ENCODE measurements at places on chromosomes 12 and 14.

- peak; percentile 91 for DNase-seq
Measured at GRCh38 chr12:105226219-105226618, 9.8 kb downstream of the APPL2 start.

- no peak for DNase-seq
Measured at GRCh38 chr12:8672381-8672780, 9.8 kb upstream of the MFAP5 start.

GRCh38 chr12:121318121-121318520 is 21.6 kb upstream of the CAMKK2 start:
- DNase-seq, result no peak

- peak; percentile 37 for DNase-seq
Measured at GRCh38 chr12:120677765-120678473, 9.0 kb upstream of the MLEC start.

- DNase-seq, result no peak
Measured at GRCh38 chr12:13504736-13505135, 308.2 kb downstream of the EMP1 start.

DNA sequence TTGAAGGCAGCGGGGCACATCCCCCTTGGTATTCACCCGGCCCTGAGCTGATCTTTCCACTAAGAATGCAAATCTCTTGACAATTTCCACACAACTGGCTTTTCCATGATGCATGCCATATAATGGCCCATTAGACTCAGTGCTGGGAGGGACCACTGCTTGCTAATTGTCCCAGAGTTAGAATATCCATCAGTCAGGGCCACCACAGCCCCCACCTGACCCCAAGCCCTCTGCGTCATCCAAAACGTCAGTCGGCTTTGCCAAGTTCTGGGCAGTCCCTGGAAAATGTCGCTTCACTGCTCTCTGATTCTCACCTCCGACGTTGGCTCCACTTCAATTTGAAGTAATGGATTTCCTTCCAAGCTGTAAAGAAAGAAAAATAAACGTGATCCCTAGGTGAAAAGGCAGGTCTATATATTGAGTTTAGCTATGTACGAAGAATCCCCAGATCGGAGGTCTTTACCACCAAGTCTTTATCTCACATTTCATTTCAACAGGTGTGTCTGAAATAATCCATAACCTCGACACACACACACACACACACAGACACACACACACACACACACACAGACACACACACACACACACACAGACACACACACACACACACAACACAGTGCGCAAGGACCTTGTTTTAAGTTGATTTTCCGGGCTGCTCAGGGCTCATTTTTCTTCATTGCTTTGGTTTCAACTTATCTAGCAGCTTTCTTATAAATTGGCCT is 165.5 kb upstream of the NOS1 start:
- DNase-seq, result no peak

DNA sequence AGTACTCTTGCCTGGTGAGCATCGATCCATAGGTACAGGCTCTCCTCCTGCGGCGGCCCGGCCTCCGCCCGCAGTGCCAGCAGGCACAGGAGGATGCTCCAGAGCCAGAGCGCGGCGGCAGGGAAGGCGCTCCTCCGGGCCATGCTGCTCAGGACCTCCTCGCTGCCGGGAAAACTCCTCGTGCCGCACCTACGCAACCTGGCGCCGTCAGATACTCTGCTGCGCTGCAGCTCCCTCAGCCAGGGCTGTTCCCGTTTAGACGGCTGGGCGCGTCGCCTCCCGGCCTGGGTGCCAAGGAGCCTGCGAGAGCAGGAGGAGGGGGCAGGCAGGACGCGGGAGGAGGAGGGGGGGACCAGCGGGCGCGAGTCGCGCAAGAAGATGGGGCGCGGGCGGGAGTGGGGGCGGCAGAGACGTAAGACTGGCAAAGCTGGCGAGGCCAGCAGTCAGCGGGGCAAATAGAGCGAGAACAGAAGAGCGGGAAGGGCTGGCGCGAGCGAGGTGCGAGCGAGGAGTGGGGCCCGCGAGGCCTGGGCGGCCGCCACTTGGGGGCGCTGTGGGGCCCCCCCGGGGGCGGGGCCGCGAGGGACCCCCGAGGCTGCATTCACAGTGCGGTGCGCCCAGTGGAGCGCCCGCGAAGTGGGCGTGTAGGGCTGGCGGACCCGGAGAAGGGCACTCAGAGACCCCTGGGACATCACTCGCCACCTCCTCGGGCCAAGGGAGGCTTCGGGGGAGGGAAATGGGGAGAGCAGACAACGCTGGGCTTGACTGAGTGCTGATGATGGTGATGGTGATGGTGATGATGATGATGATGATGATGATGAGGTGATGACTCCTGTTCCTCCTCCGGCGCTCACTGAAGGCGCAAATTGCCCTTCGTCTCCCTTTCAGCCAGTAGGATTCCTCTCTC is at the start of gene WIF1:
Gene WIF1 (minus strand): TSS at position 257 of the 907 bp plus-strand sequence. CDS start 114 bp downstream, at position 143.
- DNase-seq, result peak; percentile 52

DNA sequence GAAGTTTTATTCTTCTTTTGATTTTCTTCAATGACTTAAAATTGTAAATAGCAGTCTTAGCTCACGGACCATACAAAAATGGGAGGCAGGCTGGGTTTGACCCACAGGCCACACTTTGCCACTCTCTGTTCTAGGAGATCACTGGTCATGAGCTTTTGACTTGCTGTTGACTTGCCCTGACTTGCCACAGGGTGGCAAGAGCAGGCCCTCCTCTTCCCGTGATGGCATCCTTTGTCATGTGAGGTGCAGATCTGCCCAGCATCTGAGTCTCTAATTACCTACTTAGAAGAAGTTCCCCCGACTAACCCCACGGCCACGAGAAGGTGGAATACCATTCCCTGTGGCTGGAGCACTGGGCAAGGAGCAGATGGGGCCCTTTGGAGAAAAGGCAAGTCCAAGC is 81.0 kb upstream of the SCAF11 start:
- DNase-seq, result no peak

DNA sequence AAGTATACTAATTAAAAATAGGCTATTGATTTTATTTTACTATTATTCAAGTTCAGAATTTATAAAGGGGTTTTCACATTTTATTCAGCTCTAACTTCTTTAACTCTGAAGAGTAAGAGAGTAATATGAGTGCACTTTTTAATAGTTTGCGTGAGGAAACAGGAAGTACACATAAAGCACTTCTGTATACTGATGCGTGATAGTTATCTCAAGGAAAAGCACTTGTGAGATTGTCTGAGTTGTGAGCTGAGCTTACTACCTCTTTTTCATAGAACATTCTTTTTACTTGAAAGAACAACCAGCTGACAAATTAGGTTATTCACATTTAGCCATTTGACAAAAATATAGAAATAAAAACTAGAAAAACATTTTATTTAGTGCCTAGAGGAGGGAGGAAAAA is 1.9 kb downstream of the RAD51AP1 start:
- no peak for DNase-seq

GRCh38 chr12:25376985-25377384 is 126.3 kb upstream of the KRAS start:
- DNase-seq, result no peak
